ENCODE measurements at places on chromosomes 13 and 19.

- DNase-seq: no peak
Observed at GRCh38 chr13:44128552-44129001, 245.0 kb upstream of the SERP2 start.

- DNase-seq: no peak
Observed at GRCh38 chr13:84865783-84866221, 933.4 kb downstream of the SLITRK6 start.

DNA sequence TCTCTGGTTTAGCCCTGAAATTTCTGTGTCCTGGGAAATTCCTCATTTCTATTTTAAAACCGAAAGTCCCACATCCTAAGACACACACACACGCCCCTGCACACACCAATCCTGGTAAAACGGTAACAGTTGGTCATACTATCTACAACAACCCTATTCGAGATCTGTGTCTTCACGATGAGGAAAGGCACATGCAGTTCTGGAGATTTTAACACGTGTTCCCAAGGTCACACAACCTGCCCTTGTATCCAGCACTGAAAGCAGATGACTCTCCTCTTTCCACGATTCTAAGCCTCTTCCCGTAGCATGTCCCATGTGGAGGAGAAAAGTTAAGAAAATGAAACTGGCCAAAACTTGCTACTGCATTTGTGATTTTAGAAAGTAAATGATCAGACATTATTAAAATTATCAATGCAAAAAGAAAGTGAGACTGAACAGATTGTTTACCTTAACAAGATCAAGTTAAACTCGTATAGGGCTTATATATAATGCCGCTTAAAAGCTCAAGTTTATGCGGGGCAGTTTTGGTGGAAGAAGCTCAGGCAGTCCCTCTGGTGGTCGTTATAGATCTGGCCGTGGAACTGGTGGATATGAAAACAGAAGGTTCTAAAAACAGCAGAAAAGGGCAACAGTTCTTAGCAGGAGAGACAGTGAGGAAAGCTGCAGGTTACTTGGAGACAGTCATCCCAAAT, 32.7 kb downstream of the VSTM1 start:
- DNase-seq: no peak

GRCh38 chr13:113595131-113595530, 10.6 kb downstream of the TFDP1 start:
- DNase-seq: no peak

DNA sequence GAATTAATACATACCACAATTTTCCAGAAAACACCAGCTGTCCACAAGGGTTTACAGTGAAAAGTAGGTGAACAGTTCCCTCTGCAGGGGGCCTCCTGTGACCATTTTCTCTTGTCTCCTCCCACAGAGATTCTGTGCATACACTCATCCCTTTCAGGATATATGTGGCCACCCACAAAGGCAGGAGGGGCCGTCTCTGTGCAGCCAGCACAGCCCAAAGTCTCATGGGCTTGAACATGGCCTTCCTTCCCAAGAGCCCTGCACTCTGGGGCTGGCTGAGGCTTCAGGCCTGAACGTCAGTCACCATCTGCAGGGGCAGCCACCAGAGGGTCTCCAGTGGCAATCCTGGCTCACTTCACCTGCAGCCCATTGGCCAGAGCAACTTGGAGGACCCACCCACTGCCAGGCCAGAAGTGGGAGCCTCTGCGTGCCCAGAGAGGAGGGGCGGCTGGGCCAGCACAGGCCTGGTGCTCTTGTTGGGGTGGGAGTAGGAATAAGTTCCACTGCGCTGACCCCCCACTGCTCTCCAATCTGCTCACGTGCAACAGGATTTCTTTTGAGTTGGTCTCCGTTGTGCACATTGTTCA, 25.1 kb downstream of the TMEM161A start:
- DNase-seq: no peak

GRCh38 chr13:76029088-76029487, 393.0 kb downstream of the LMO7 start:
- no peak for DNase-seq
